Activated CD4-positive, alpha-beta memory T cell treated with anti-CD3 and anti-CD28 coated beads for 36 hours (primary cell): ENCODE measurements at places on chromosomes 3 and 15.

DNA sequence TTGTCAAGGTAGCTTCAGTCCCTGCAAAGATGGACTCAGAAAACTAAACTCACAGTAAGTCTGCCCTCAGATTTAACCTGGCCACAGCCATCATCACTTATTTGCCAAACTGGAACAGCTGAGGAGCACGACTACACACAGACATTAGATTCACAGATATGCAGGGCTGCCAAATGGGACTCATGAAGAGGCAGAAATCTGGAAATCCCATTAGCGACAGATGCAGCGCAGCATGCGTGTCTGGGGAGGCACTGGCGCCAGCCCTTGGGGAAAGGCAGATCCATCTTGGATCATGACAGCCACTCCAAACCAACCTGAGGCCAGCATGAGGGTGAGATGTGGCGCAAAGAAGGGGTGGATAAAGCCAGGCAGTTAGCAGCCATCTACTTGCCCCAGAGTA is 160.7 kb upstream of the TSC22D2 start:
- no peak for DNase-seq

- no peak for DNase-seq
Measured at GRCh38 chr3:108119398-108120104, 28.7 kb upstream of the CD47 start.

DNA sequence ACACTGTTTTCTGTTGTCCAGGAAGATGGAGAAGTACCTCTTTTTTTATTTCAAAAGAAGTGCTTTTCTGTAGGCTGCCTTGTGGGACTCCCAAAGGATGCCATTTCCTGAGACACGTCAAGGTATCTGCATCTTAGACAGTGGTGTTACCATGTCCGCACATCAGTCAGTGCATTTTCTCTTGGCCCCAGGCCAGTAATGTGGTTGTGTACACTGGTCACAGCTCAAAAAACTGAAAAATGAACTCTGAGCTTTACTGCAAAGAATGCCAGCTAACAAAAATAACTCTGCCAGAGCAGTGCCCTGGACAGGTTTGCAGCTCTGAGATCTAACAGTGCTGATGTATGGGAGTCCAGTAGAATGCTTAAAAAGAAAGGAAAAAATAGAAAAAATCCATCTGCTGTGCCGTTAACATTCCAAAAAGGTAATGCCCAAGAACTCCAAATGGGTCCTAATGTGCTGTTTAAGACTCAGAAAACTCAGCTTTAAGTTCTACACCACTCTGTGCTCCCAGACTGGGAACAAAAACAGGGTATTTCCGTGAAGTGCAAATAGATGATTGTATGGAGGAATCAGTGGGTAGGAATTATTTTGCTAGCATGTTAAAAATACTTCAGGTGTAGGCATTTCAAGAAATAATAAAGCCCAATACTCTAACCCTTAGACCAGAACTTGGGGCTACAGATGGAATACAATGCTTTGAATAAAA is 315.9 kb downstream of the FEZF2 start:
- DNase-seq = no peak

- no peak for DNase-seq
Measured at GRCh38 chr15:77224352-77224751, 153.4 kb upstream of the TSPAN3 start.

DNA sequence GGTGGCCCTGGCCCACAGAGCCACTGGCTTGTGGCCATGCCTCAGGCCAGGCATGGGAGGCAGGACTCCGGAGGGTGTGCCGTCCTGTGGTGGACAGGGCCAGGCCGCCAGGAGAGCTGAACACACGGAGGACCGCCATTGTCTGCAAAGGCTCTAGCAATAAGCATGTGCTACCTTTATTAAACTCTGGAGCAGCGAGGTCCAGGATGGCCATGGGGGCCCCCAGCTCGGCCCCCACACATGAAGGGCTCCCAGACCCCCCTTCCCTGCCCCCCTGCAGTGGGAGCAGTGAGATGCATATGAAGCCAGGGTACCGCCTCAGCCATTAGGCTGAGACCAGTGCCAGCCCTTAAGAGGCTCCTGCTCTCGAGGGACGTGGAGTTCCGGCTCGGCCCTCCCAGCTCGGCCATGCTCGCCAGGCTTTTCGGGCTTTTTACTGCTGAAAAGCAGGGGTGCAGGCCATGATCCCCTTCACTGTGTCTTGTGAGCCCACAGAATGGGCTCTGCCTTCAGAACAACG is 2.7 kb downstream of the AMIGO3 start:
- DNase-seq = no peak

GRCh38 chr3:66463054-66463631 is 37.7 kb downstream of the LRIG1 start:
- no peak for DNase-seq

DNA sequence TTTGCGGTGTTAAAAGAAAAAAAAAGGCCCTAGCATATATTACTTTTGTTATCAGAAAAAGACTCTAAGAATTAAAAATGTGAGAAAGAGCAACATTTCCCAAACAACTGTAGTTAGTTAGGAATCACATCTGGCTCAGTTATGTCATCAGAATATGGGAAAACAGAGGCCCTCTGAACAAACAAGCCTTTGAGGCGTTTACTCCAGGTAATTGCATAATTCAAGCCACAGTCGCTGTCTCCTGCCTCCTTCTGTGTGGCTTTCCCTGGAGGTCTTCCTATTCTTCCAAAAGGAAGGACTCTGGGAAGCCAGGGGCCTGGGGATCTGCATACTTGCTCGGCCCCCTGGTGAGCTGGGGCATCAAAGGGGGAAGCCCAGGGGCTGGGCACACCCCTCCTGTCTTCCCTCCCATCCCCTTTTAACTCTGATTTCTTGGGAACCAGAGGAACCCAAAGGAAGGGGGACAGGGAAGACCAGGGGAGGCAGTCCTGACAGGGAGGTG is 3.7 kb upstream of the FAM107A start:
- no peak for DNase-seq

- DNase-seq = no peak
Measured at GRCh38 chr3:15289661-15290060, 42.7 kb downstream of the SH3BP5 start.

DNA sequence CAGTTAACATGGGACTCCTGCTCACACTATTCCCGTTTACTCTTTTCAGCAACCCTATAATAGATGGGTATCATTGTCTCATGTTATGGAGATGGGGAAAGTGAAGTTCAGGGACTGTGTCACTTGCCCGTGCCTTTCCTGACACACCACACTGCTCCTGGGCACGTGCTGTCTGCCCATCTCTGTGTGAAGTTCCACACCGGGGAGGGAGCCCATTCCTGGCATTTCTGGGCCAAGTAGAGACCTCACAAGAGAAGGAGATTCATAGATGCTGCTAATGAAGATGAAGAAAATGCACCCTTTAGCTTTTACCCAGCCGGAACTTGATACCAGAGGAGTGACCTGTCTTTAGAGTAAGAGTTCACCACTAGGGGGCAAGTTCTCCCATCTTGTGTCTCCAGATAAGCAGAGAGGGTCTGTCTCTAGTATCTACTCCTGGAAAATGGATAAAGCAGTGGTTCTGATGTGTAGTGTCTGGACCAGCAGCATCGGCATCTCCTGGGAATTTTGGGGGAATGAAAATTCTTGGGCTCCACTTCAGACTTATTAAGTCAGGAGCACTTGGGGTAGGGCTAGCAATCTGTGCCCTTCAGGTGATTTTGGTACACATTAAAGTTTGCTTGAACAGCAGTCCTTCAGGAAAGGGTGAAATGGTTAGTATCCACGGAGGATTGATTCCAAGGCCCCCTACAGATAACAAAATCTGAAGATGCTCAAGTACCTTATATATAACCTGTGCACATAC is 2.0 kb upstream of the TOPBP1 start:
- DNase-seq = peak; percentile 22

DNA sequence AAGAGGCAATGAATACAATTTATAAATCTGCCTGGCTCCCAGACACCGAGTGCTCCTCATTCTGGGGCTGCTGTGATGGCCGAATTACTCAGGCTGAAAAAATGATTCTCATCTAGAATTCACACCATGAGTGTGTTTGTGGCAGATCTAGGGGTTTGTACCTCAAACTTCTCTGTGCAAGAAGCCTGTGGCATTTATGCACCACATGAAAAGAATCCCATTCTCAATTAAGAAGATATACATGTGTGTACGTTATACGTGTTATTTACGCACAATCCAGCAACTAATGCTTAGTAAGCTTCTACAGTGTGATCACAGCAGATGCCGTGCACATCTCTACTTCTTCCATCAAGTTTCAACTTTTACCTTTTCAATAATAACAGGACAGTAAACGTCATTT is 476.8 kb downstream of the SHQ1 start:
- DNase-seq = no peak

- DNase-seq = no peak
Measured at GRCh38 chr3:139759470-139759869, 81.7 kb upstream of the NMNAT3 start.

DNA sequence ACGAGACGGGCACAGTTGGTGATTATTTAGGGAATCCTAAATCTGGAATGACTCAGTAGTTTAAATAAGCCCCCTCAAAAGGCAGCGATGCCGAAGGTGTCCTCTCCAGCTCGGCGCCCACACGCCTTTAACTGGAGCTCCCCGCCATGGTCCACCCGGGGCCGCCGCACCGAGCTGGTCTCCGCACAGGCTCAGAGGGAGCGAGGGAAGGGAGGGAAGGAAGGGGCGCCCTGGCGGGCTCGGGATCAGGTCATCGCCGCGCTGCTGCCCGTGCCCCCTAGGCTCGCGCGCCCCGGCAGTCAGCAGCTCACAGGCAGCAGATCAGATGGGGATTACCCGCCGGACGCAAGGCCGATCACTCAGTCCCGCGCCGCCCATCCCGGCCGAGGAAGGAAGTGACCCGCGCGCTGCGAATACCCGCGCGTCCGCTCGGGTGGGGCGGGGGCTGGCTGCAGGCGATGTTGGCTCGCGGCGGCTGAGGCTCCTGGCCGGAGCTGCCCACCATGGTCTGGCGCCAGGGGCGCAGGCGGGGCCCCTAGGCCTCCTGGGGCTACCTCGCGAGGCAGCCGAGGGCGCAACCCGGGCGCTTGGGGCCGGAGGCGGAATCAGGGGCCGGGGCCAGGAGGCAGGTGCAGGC is 318.0 kb downstream of the FGF12 start:
- no peak for DNase-seq

GRCh38 chr3:46472736-46473135 is 8.0 kb upstream of the LTF start:
- no peak for DNase-seq

GRCh38 chr3:128497305-128498126 is 4.5 kb upstream of the GATA2 start:
- peak; percentile 77 for DNase-seq

DNA sequence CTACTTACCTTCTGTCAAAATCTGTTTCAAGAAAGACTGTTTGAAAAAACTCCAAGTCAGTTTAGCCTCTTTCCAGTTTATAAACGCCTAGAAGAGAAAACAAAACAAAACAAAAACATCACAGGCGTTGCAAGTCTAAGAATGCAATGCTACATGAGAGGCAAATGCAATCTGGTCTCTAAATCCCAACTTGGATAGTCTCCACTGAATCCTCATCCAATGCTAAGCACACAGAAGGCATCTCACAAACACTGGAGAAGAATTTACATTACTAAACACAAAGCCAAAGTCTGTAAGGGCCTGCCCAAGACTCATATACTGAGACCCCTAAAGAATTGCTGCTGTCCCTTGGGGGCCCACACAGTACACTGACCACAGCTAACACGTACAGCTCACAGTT is 18.4 kb downstream of the RFT1 start:
- no peak for DNase-seq

DNA sequence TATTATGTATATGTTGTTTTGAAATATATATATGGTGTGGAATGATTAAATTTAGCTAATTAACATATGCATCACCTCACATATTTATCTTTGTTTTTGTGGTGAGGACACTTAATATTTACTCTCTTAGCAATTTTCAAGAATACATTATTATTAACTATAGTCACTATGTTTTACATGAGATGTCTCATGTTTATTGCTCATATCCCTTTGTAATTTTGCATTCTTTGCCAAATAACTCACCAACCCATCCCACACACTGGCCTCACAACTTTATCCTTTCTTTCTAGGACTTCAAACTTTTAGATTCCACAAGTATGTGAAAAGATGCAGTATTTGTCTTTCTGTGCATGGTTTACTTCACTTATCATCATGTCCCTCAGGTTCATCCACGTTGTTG is 950.2 kb upstream of the CADM2 start:
- no peak for DNase-seq

DNA sequence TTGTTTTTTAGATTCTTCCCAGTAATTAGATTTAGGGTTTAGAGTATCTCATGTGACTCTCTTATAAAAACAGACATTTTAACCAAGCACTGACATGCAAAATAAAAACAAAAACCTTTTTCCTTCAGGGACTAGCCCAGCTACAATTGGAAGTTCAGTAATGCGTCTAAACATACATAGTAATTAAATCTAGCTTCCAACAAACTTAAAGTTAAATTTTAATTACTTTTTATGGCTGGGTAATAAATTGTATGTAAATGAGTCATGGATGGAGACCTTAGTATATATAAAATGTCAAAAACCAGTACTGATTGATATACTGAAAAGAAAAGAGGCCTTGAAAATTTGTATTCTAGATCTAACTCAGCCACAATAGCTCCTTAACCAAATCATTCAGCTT is 43.6 kb upstream of the AP4E1 start:
- DNase-seq = no peak

- no peak for DNase-seq
Measured at GRCh38 chr3:117567382-117567781, 857.8 kb downstream of the TUSC7 start.

GRCh38 chr15:39878406-39878785 is 41.7 kb downstream of the GPR176 start:
- no peak for DNase-seq

DNA sequence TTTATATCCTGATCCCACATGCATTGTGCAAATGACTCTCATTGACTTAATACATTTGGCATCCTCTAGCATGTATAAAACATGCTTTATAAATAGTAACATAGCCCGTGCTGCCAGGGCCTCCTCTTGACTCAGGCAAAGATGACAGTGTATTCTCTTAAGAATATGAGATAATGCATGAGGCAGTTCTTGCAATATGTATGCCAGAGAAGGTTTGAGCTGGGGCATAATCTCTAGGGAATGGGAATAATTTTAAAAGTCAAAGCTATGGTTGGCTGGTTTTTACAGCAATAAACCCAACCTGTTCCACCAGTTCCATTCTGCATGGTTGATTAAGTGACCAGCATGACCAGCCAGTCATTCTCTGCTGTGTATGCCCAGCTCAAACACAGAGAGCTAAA is 179.0 kb upstream of the PFN2 start:
- DNase-seq = no peak

- peak; percentile 63 for DNase-seq
Measured at GRCh38 chr3:123489400-123490004, 40.6 kb upstream of the ADCY5 start.

- peak; percentile 29 for DNase-seq
Measured at GRCh38 chr3:134374105-134374790, at the start of gene AMOTL2. TSS of gene AMOTL2 (minus strand) at chr3:134374447. CDS start at chr3:134371433, 3,014 bp downstream.
